H1 (cell line): ENCODE measurements at places on chromosomes 3 and 15. TPM values are rescaled to one million over a fixed set of nuclear protein-coding genes. Genes with fewer than 3 reads are reported as not detected.

Gene CLRN1
- 0.17 and 0.20 TPM in 2 replicates for polyA plus RNA-seq

Gene RBP2
- not detected in 2 replicates for polyA plus RNA-seq

Gene PLOD2
- 2.5 and 4.0 TPM in 2 replicates for polyA plus RNA-seq

Gene DISP2
- polyA plus RNA-seq = 0.45 and 0.72 TPM in 2 replicates

Gene GOLGA6L24
- polyA plus RNA-seq = not detected in 2 replicates

Gene CYP1A1
- polyA plus RNA-seq = 0.22 and 0.32 TPM in 2 replicates

Gene CLDN16
- polyA plus RNA-seq = 0.02 TPM in 1 of 2 replicates, not detected in the other

Gene AADACL2
- not detected in 2 replicates for polyA plus RNA-seq

Gene SPG21
- polyA plus RNA-seq = 51.4 and 67.3 TPM in 2 replicates

Gene STAB1
- 1.0 and 1.3 TPM in 2 replicates for polyA plus RNA-seq

Gene OGG1
- 46.8 and 58.1 TPM in 2 replicates for polyA plus RNA-seq

Gene HDC
- polyA plus RNA-seq = 0.20 and 0.57 TPM in 2 replicates

Gene ZBED2
- polyA plus RNA-seq = not detected in 2 replicates

Gene NDN
- polyA plus RNA-seq = 39.3 and 40.9 TPM in 2 replicates

Gene RASL12
- polyA plus RNA-seq = 9.5 and 16.7 TPM in 2 replicates

Gene ADAMTSL3
- 0.35 TPM in 2 replicates for polyA plus RNA-seq

Gene ARL13B
- 1.3 and 1.5 TPM in 2 replicates for polyA plus RNA-seq

Gene B2M
- polyA plus RNA-seq = 380 and 907 TPM in 2 replicates

Gene HIGD2B
- not detected in 2 replicates for polyA plus RNA-seq

Gene OR4F6
- not detected in 2 replicates for polyA plus RNA-seq

Gene SOX14
- polyA plus RNA-seq = 0.03 TPM in 1 of 2 replicates, not detected in the other

Gene IMPG2
- 0.02 and 0.03 TPM in 2 replicates for polyA plus RNA-seq

Gene HHATL
- 0.16 and 0.18 TPM in 2 replicates for polyA plus RNA-seq

Gene RARRES1
- polyA plus RNA-seq = 0.09 and 0.26 TPM in 2 replicates

Gene MESP2
- 0.80 and 1.6 TPM in 2 replicates for polyA plus RNA-seq

Gene ISLR2
- 0.30 and 0.47 TPM in 2 replicates for polyA plus RNA-seq

Gene CDHR4
- 0.60 and 0.96 TPM in 2 replicates for polyA plus RNA-seq

Gene PAQR5
- 15.8 and 18.1 TPM in 2 replicates for polyA plus RNA-seq

Gene HYAL1
- 5.4 and 9.1 TPM in 2 replicates for polyA plus RNA-seq

Gene WWTR1
- polyA plus RNA-seq = 15.7 and 19.2 TPM in 2 replicates

Gene GRM7
- 0.16 and 0.17 TPM in 2 replicates for polyA plus RNA-seq

Gene PAQR9
- polyA plus RNA-seq = 5.2 and 7.5 TPM in 2 replicates

Gene ERICH6
- polyA plus RNA-seq = not detected in 2 replicates

Gene SLCO2A1
- 2.3 and 4.1 TPM in 2 replicates for polyA plus RNA-seq

Gene INKA1
- polyA plus RNA-seq = 4.7 and 4.8 TPM in 2 replicates

Gene UROC1
- 0.03 and 0.09 TPM in 2 replicates for polyA plus RNA-seq

Gene ACP3
- polyA plus RNA-seq = 0.67 and 1.4 TPM in 2 replicates

Gene POLR2M
- polyA plus RNA-seq = 32.7 and 180 TPM in 2 replicates

Gene DNASE1L3
- polyA plus RNA-seq = not detected in 2 replicates

Gene PLAAT1
- polyA plus RNA-seq = 3.7 and 4.5 TPM in 2 replicates

Gene FGF7
- not detected in 2 replicates for polyA plus RNA-seq

Gene GOLGA8G
- not detected in 2 replicates for polyA plus RNA-seq

Gene EHHADH
- 0.82 and 1.4 TPM in 2 replicates for polyA plus RNA-seq

Gene TP63
- not detected in 2 replicates for polyA plus RNA-seq

Gene SGO1
- 5.7 and 6.9 TPM in 2 replicates for polyA plus RNA-seq

Gene SLC6A6
- 66.2 and 77.8 TPM in 2 replicates for polyA plus RNA-seq

Gene KCNAB1
- polyA plus RNA-seq = 0.31 and 0.51 TPM in 2 replicates

Gene ROPN1
- polyA plus RNA-seq = 0.03 and 0.06 TPM in 2 replicates

Gene ADAMTS17
- polyA plus RNA-seq = 0.51 and 0.89 TPM in 2 replicates

Gene KCNMB2
- not detected in 2 replicates for polyA plus RNA-seq

Gene RLBP1
- polyA plus RNA-seq = 0.05 TPM in 2 replicates

Gene CA12
- 4.7 and 4.9 TPM in 2 replicates for polyA plus RNA-seq

Gene LAMB2
- 153 and 224 TPM in 2 replicates for polyA plus RNA-seq

Gene RPUSD2
- polyA plus RNA-seq = 14.5 and 19.9 TPM in 2 replicates

Gene FBLN2
- polyA plus RNA-seq = 24.2 and 26.5 TPM in 2 replicates
